ENCODE measurements at places on chromosomes 13 and 19.

DNA sequence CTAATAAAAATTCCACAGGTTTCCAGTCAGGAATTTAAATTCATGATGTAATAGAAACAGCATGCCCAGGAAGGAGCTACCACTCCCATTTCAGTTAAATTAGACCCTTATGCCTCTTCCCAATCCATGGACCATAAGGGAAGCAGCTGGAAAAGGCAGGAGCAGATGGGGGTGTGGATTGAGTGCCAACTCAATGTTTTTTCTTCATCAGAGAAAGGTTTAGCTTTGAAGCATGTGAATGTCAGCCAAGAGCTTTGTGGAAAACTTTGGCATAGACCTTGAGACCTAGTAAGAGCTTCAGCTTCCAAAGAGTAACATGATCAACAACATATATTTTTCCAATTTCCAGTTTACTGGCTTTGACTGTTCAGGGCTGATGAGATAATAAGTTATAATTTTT lies 2139.9 kb downstream of the PCDH9 start:
- no peak for DNase-seq

- DNase-seq: no peak
Measured at GRCh38 chr19:47058621-47059022, 10.2 kb upstream of the TMEM160 start.

DNA sequence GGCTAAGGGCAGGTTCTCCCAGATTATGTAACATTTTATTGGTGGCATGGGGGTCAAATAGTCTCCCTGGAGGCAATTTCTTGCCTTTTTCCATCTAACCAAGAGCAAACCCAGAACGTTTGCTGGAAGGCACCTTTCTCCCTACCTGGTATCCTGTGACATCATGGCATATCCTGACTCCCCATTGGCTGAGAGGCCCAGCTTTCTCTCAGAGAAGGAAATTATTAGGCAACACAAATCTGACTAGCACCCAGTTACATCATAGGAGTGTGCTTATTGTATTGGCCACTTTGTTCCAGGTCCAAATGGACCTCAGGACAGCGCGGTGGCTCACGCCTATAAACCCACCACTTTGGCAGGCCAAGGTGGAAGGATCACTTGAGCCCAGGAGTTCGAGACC lies 13.0 kb downstream of the NTN5 start:
- DNase-seq: no peak

DNA sequence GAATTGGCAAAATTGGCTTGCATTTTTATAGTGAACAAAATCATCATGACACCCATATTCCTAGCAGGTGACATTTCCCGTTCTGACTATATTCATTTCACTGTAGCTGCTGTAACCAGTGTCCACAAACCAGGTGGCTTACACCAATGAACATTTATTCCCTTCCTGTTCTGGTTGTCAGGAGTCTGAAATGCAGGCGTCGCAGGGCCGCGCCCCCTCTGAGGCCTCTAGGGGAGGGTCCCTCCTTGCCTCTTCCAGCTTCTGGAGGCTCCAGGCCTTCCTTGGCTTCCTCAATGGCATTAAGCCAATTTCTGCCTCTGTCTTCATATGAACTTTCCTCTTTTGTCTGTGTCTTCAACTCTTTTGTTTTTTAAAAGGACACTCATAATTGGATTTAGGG lies 6.5 kb upstream of the RLN3 start:
- DNase-seq: no peak

DNA sequence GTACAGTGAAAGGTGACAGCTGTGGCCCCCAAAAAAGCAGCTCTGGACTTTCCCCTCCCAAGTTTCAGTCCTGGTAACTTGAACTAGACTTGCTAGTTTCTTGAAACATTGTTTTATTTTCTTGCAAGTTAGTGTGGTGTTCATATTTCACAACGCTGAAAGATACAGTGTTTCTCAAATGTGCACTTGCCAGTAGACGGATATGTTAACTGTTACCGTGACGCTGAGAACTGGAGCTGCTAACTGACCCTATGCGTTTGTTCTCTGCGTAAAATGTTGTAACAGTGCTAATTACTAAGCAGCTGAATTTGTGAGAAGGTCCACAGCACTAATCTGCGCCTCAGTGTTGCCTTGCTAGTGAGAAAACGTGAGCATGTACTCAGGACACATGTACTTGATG lies 79.6 kb downstream of the GGACT start:
- peak; percentile 80 for DNase-seq

- no peak for DNase-seq
Measured at GRCh38 chr19:1225440-1226226, 12.2 kb downstream of the CBARP start.

- DNase-seq: no peak
Measured at GRCh38 chr13:52906122-52906903, 57.9 kb upstream of the PCDH8 start.

GRCh38 chr13:71399631-71400215 lies 467.3 kb downstream of the DACH1 start:
- no peak for DNase-seq

DNA sequence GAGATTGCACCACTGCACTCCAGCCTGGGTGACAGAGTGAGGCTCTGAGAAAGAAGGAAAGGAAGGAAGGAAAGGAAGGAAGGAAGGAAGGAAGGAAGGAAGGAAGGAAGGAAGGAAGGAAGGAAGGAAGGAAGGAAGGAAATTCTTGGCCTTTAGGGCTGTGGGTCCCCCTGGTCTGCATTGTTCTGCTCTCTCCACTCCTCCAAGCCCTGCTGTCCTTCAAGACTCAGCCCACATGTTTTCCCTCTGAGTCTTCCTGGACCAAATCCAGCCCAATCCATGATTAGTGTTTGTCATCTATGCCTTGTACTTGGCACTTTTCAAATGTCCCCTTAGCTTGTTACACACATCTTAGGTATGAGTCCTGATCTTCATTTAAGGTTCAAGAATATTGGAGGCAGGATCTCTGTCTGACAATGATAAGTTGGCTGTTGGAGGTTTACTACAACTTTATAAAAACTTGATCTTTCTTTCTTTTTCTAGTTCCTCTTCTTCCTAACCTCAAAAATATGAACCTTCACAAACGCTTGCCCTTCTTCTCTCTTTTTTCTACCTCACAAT lies 48.8 kb upstream of the INTS6 start:
- no peak for DNase-seq

GRCh38 chr19:2138061-2138728 lies 13.2 kb downstream of the AP3D1 start:
- DNase-seq: no peak

DNA sequence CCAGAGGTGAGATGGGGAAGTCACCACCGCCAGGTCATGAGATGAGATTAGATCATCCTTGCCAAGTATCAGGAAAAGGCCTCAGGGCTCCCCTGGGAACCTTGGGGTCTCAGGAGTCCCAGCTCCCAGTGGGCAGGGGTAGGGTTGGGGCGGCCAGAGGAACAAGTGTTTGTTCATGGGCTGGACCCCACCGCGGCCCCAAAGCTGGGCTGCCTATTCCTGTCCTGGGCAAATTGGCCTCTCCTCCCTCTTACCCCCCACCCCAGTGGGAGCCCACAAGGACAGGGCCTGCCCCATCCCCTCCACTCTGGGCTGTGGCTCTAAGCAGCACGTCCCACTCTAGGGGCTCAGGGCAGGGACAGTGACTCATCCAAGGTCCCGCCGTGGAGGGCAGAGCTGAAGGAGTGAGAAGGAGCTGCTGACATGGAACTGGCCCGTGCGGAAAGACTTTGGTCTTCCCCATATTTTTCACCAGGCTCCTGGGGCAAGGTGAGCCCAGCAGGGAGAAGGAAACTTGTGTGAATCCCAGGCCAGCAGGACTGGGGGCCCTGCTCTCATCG lies 4.0 kb upstream of the HCN2 start:
- no peak for DNase-seq

GRCh38 chr13:33018886-33019285 lies 2.7 kb downstream of the KL start:
- no peak for DNase-seq

- DNase-seq: no peak
Measured at GRCh38 chr13:50015258-50015657, at the start of gene KCNRG. TSS of gene KCNRG (plus strand) at chr13:50015444. CDS start at chr13:50015494, 50 bp downstream.

DNA sequence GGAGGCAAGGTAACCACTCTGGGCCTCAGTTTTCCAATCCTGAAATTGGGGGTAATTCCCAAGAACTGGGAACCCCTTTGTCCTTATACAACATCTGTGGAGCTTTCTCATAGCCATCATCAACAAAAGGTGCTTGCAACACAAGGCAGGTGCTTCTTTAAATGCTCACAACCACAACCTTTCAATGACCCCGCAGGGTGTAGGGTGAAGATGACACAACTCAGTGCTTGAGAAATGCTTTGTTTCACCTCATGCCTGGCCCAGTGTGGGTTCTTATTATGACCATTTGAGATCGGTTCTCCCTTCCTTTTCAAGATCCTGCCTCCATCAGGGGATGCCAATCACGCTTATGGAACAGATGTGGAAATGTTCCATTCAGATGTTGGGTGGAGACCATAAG lies 8.4 kb downstream of the WIZ start:
- no peak for DNase-seq

- no peak for DNase-seq
Measured at GRCh38 chr19:46718934-46719622, 2.2 kb upstream of the PRKD2 start.

- DNase-seq: no peak
Measured at GRCh38 chr13:108950333-108951010, 321.1 kb downstream of the MYO16 start.

DNA sequence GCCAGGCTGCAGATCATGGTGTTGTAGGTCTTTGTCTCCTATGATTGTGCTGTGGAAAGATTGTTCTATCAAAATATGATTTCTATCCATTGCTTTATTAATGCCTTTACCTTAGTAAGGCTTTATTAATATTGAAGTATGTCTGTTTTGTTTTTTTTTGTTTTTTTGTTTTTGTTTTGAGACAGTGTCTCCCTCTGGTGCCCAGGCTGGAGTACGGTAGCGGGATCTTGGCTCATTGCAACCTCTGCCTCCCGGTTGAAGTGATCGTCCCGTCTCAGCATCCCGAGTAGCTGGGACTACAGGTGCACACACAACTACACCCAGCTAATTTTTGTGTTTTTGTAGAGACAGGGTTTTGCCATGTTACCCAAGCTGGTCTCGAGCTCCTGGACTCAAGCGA lies 7.7 kb downstream of the IRGC start:
- no peak for DNase-seq

GRCh38 chr13:100275746-100276145 lies 186.9 kb downstream of the PCCA start:
- DNase-seq: no peak

DNA sequence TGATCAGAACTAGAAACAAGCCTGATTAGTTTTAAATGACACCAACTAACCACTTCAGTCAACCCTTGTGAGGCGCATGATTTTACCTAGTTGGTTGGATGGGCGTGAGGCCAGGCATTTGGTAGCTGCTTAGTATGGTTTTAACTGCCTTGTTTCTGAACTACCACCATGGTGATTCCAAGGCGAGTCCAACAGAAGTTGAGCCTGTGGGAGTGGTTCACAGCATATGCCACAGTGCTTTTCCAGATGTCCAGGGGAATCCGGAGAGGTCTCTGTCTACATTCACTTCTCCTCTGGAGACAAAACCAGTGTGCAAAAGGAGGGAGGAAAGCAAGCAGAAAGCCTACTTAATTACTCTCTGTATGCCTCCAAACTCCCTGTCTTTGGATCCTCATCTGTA lies 524.1 kb downstream of the GPC6 start:
- DNase-seq: no peak

DNA sequence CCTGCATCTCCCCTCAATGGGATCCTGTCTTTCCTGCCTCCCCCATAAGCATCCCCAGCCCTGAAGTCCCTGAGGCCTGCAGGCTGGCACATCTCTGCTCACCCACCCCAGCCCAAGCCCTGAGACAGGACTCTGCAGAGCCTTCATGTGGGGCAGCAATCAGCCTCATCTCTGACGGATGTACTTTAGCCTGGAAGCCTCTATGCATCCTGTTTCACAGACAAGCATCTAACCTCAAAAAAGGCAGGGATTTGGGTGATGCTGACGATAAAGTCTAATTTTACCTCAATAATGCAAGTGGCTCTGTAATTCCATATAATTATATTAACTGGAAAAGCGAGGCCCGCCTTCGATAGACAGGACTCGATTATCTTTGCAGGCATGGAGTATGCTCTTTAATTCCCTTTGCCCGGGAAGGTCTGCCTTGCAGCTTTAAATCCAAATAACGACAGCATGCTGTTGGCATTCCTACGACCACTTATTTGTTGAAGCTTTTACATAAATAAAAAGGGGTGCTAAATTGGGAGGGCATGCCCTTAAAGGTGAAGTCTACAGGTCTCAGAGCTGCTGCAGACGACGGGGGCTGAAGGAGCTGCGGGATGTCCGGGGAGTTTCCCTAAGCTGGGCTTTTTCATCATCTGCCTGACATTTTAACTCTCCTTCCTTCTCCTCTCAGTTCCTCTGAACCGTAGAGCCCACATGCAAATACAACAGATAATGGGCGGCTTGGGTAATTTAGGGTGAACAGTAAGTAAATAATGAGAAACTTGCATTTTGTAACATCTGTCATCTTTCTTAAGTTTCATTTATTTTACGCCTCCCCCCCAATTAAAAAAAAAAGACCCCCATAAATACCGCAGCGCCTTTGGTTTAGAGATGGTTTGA lies 211.5 kb downstream of the URI1 start:
- no peak for DNase-seq
